H1 (cell line): ENCODE measurements at places on chromosomes 4 and X. TPM values are rescaled to one million over a fixed set of nuclear protein-coding genes. Genes with fewer than 3 reads are reported as not detected.

DNA sequence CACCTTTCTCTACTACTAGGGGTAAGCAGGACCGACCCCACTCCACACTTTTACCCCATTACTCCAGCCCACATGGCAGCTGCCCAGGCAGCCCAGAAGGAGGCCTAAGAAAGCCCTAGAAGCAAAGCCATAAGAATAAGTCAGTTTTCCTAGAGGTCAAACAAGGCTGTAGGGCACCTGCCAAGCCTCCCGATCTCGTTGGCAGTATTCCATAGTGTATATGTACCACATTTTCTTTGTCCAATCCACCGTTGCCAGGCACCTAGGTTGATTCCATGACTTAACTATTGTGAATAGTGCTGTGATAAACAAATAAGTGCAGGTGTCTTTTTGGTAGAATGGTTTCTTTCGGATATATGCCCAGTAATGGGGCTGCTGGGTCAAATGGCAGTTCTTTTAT is 54.2 kb downstream of the RHOXF2B start:
- no peak for DNase-seq
- no peaks in the 10 kb centered on the region for H3K36me3 ChIP-seq
- no peaks in the 10 kb centered on the region for H3K27me3 ChIP-seq
- H3K4me3 ChIP-seq = no peak overlapping the region

DNA sequence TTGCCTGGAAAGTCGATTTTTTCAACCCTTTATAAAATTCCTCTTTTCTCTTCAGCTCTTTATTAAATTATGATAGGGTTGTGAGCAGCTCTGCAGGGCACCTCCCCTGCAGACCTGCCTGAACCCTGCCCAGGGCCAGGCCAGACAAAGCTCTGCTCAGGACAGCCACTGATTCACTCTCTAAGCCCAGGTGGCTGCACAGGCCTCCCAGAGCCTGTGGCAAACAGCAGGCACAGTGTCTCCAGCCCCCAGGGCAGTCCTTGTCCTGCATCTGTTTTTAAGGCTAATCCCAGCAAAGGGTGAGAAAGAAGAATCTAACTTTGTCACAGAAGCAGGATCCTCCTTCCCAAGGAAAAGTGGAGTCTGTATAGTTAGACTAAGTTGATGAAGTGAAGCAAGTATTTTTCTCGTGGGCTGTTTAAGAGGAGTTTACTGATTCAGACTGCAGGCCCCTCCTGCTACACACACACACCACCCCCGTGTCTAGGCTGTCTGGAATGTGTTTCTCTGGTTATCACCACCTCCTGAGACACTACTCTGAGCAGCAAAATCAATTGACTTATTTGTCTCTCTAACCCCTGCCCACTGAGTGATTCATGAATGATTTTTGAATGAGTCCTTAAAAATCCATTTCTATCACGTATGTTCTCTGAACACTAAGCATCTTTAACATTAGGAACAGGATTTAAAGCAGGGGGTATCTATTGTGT is 101.7 kb downstream of the CHIC2 start:
- no peak overlapping the region for H3K4me3 ChIP-seq
- no peaks in the 10 kb centered on the region for H3K36me3 ChIP-seq
- no peak overlapping the region for H3K27ac ChIP-seq
- no peak for DNase-seq
- no peaks in the 10 kb centered on the region for H3K4me1 ChIP-seq
- H3K27me3 ChIP-seq = no peaks in the 10 kb centered on the region

Gene LIMCH1
- total RNA-seq = 2.7 and 3.5 TPM in 2 replicates

- H3K36me3 ChIP-seq = no peaks in the 10 kb centered on the region
- H3K4me3 ChIP-seq = peak overlapping the region; percentile 34
- H3K4me1 ChIP-seq = peaks cover 18% of the 10 kb centered on the region
- H3K27ac ChIP-seq = peak overlapping the region; percentile 98
These were observed 46.1 kb upstream of the GPR78 start for GRCh38 chr4:8534129-8534528.

DNA sequence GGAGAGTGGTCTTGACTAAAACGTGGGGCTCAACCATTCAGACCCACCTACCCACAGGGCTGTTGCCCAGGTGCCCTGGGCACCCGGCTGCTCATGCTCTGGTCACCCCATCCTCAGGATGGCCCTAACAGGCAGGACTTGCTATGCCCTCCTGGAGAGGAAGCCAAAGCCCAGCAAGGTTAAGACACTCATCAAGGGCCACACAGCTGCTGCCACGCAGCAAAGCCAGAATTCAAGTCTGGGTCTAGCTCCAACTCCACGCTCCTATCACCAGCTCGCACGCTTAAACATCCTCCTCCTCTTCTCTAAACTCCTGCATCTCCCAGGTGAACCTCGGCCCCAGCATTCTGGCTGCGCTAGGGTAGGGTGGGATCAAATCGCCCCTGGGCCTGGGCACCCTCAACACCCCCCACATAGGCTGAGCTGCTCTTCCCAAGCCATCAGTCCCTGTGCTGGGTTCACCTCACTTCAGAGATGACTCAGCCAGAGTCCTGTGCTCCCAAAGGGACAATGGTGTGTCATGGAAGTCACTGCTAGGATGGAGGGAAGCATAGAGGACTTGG is 54.1 kb downstream of the PPP2R2C start:
- no peak overlapping the region for H3K4me3 ChIP-seq
- no peak overlapping the region for H3K27ac ChIP-seq
- peaks cover 21% of the 10 kb centered on the region for H3K4me1 ChIP-seq
- H3K36me3 ChIP-seq = no peaks in the 10 kb centered on the region
- H3K27me3 ChIP-seq = no peaks in the 10 kb centered on the region

Gene CDS1
- 13.9 and 15.0 TPM in 2 replicates for total RNA-seq

Gene MAP3K15
- 2.1 and 2.4 TPM in 2 replicates for total RNA-seq

DNA sequence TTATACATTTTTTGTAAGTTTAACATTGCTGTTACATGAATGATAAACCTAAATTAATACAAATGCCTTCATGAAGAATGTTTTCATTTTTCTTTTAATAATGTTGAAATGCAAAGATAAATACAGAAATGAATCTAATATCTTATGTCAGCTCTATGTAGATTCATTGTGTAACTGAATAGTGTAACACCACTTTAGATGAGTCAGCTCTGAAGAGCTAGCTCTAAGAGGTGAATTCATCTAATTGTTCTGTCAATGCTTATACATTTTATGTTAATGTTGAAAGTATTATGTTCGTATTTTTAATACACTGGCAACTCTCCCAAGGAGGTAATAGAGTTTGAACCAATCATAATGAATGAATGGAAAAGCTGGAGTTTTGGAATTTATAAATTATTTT is 146.9 kb upstream of the FMR1 start:
- H3K4me1 ChIP-seq = no peaks in the 10 kb centered on the region
- H3K27me3 ChIP-seq = no peaks in the 10 kb centered on the region
- H3K36me3 ChIP-seq = no peaks in the 10 kb centered on the region
- H3K27ac ChIP-seq = no peak overlapping the region
- no peak for DNase-seq
- H3K4me3 ChIP-seq = no peak overlapping the region

- no peaks in the 10 kb centered on the region for H3K36me3 ChIP-seq
- DNase-seq = no peak
- no peak overlapping the region for H3K27ac ChIP-seq
- H3K4me1 ChIP-seq = no peaks in the 10 kb centered on the region
These were observed 53.5 kb upstream of the FGF13 start for GRCh38 chrX:138765051-138765450.

DNA sequence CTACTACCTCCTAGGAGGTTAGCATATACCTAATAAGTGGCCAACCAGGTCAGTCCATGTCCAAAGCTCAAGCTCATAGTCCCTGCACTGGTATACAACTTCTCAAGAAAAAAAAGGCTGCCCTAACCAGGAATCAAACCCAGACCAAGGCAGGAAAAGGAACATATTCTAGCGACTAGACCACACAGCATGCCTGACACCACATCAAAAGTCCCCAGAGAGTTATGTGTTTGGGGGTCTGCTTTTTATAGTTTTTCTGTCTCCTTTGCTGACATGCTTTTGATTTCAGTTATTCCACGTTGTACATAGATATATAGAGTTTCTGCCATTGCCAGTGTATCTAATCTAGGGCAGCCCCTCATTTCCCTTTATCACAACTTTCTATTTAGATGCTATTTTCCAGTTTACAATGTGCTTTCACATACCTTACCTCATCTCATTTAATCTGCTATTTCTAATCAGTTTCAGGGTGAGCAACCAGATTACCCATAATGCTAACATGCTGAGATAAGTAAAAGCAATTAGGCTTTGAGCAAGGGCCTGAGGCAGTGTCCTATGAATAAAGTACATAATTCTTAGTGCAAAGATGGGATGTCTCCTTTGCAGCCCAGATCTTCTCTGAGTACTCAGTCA is 17.8 kb downstream of the ARHGEF6 start:
- no peak for DNase-seq
- peaks cover 5% of the 10 kb centered on the region for H3K4me1 ChIP-seq
- H3K27ac ChIP-seq = no peak overlapping the region
- no peak overlapping the region for H3K4me3 ChIP-seq
- no peaks in the 10 kb centered on the region for H3K36me3 ChIP-seq

- no peak overlapping the region for H3K27ac ChIP-seq
- H3K27me3 ChIP-seq = no peaks in the 10 kb centered on the region
- DNase-seq = no peak
- H3K4me1 ChIP-seq = no peaks in the 10 kb centered on the region
- no peaks in the 10 kb centered on the region for H3K36me3 ChIP-seq
- H3K4me3 ChIP-seq = no peak overlapping the region
These were observed 52.1 kb downstream of the VSIG4 start for GRCh38 chrX:65987811-65988210.

Gene EDNRA
- total RNA-seq = 3.3 TPM in 2 replicates

GRCh38 chr4:76342191-76342590 is 35.7 kb downstream of the STBD1 start:
- no peak overlapping the region for H3K4me3 ChIP-seq
- H3K36me3 ChIP-seq = no peaks in the 10 kb centered on the region
- no peaks in the 10 kb centered on the region for H3K4me1 ChIP-seq

DNA sequence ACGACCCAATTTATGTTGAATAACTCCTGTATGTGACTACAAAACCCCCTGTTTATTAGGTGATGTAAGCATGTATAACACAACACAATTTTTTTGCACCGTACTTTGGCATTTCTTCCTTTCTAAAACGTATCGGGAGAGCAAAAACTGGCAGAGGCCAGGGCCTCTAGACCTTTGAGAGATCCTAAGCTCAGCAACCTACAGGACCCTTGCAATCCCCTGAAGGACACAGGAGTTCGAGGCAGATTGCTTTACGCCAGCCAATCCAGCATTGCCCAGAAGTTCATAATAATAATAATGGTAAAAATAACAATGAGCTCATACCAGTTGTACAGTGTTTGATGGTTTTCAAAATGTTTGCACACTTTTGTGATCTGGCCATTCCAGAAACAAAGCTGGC is 7.7 kb downstream of the NKX3-2 start:
- peaks cover 100% of the 10 kb centered on the region for H3K27me3 ChIP-seq
- H3K27ac ChIP-seq = no peak overlapping the region
- DNase-seq = no peak
- peaks cover 6% of the 10 kb centered on the region for H3K4me1 ChIP-seq
- no peak overlapping the region for H3K4me3 ChIP-seq
- H3K36me3 ChIP-seq = no peaks in the 10 kb centered on the region

DNA sequence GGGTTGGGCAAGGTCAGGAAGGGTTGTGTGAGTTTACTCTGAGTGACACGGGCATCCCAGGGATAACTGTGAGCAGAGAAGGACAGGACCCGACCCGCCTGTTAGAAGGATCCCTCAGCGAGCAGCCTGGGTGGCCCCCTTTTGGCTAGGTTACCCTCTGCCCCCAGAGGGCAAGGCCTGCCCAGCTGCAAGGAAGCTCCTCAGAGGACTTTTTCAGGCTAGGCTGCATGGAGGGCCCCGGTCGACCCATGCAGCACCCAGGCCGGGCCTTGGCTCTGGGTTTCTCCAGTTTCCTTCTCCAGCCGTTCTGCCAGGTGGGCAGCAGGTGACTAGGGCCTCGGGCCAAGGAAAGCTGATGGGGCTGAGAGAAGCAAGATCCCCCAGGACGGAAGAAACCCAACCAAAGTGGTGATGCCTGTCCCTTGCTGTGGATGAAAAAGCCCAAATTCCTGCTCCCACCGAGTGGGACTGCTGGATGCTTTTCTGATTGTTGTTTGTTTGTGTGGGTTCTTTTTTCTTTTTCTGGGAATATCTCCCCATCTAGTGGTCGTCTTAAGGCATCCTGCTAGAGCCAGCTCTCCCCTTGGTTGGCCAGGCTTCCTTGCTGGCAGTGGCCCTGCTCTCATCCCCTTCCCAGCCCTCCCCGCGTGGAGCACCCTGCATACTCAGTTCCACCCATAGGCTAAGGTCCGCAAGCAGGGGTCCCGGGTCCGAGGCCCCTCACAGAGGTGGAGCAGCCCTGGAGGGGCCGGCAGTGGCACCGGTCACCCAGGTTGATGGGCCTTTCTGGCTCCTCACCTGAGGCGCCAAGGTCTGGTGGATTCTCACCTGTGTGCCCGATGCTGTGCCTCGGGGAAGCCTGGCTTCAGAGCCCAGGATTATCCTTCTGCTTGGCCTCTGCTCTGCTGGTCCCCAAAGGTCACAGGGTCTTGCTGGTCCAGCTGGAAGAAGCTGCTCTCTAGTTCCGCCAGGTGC is 1.8 kb downstream of the ZFP92 start:
- H3K36me3 ChIP-seq = no peaks in the 10 kb centered on the region
- peaks cover 25% of the 10 kb centered on the region for H3K27me3 ChIP-seq
- no peak overlapping the region for H3K27ac ChIP-seq
- no peak overlapping the region for H3K4me3 ChIP-seq
- H3K4me1 ChIP-seq = no peaks in the 10 kb centered on the region
- DNase-seq = no peak

Gene SMR3B
- not detected in 2 replicates for total RNA-seq

DNA sequence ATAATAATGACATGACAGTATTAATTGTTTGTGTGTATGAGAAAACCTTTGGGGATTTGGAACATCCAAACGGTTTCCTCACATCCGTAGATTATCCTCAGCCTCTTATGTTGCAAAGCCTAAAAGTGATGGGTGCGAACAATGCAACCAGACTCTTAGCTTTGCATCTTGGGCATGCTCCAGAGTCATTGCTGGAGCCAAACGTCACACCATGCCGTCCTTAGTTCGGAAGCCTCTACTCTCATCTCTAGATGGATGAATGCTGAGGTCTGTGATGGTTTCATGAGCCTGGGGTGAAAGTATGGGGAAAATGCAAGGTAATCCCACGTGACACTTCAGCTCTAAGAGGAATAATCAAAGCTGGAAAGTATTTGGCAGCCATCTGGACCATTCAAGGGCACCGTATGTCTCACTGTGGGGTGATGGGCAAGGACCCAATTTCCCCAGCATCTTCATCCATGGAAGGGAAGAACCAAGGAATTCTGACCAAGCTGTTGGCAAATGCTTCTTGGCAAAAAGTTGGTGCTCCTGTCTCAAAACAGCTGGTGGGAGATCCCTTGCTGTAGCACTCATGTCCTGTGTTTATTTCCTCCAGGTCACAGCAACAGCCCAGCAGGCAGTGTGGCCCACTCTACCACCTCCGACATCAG is 6.3 kb upstream of the RTL5 start:
- peaks cover 1% of the 10 kb centered on the region for H3K27me3 ChIP-seq
- no peaks in the 10 kb centered on the region for H3K4me1 ChIP-seq
- peaks cover 3% of the 10 kb centered on the region; the same call in 1 of the 2 replicates for H3K36me3 ChIP-seq
- H3K4me3 ChIP-seq = no peak overlapping the region
- DNase-seq = no peak
- no peak overlapping the region for H3K27ac ChIP-seq

GRCh38 chr4:138951764-138952163 is 63.8 kb upstream of the NOCT start:
- H3K4me1 ChIP-seq = no peaks in the 10 kb centered on the region
- H3K36me3 ChIP-seq = no peaks in the 10 kb centered on the region
- no peak overlapping the region for H3K4me3 ChIP-seq

GRCh38 chr4:129248621-129249020 is 152.7 kb downstream of the C4orf33 start:
- no peak for DNase-seq
- H3K36me3 ChIP-seq = no peaks in the 10 kb centered on the region
- H3K27me3 ChIP-seq = no peaks in the 10 kb centered on the region
- H3K4me3 ChIP-seq = no peak overlapping the region
- H3K27ac ChIP-seq = no peak overlapping the region

GRCh38 chrX:12370497-12370986 is 232.3 kb downstream of the FRMPD4 start:
- no peaks in the 10 kb centered on the region for H3K27me3 ChIP-seq
- H3K4me1 ChIP-seq = no peaks in the 10 kb centered on the region
- DNase-seq = no peak
- no peak overlapping the region for H3K27ac ChIP-seq
- H3K4me3 ChIP-seq = no peak overlapping the region
